ENCODE measurements at places on chromosomes 12 and 14. TPM values are rescaled to one million over a fixed set of nuclear protein-coding genes. Genes with fewer than 3 reads are reported as not detected.

GRCh38 chr14:91036741-91037469 is 23.5 kb downstream of the RPS6KA5 start:
- DNase-seq: no peak

Gene SLC7A7
- total RNA-seq: 15.0 TPM

DNA sequence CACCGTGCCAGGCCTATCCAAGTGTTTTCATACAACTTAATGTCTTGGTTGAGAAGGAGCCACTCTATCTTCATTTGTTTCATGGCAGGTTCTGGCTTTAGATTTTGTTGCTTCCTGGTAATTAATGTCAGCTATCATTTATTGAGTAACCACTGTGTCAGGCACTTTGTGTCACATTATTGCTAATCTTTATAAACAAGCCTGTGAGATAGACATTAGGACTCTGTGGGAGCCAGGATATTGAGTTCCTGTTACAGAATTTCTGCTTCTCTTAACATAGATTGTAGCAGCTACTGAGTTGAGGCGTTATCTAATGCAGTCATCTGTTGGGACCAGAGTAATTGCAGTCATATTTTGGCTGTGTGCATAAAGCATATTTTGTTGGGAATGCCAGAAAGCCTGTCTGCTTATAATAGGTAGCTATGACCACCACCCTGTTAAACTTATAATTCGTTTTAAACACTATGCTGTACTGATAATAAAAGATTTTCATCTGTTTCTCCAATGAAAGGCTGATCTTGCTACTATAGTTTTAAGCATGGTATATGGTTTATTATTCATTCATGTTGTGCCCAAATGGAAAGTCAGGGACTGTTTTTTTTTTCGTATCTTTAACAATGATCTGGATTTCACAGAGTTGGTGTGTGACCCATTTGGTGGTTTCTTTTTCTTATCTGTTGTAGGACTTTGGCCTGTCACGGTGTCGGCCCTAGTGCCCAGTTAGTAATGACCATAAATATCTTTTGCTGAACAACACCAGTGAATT is 432.6 kb downstream of the PCNX1 start:
- no peak for DNase-seq

DNA sequence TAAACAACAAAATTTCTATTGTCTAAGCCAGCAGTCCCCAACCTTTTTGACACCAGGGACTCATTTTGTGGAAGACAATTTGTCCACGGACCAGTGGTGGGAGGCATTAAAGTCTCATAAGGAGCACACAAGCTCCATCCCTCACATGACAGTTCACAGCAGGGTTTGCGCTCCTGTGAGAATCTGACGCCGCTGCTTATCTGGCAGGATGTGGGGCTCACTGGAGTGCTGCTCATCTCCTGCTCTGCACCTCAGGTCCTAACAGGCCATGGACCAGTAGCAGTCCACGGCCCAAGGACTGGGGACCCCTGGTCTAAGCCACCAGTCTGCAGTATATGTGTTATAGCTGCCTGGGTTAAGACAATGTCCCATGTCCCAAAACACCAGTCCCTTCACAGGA is 27.2 kb downstream of the VCPKMT start:
- DNase-seq: no peak

- DNase-seq: no peak
Measured at GRCh38 chr14:88507208-88507607, 47.6 kb downstream of the PTPN21 start.

DNA sequence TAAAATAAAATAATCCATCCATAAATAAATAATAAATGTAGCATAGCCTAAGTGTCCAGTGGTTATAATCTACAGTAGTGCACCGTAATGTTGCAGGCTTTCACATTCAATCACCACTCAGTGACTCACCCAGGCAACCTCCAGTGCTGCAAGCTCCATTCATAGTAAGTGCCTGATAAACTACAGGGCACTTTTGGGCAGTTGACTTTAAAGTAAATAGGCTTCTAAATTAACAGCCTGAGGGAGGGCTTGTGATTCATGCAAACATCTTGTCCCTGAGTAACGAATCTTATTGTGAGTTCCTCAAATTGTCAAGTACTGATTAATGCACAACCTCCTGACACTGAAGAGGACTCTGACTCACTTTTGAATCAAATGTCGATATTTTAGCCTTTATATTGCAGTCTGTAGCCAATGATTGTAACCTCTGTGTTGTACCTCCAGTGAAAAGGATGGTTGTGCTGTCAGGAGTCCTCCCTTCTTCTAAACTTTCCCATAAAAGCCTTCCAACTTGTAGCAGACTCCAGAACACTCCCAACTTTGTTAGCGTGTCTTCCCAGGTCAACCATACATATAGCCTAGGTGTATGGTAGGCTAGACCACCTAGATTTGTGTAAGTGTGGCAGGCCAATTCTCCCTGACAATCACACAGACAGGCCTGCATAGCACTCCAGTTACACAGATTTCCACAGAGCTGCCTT is 55.0 kb upstream of the BICD1 start:
- DNase-seq: no peak

- no peak for DNase-seq
Measured at GRCh38 chr14:88346048-88346639, 23.1 kb upstream of the KCNK10 start.

Gene SLC38A4
- not detected for total RNA-seq

Gene LRRIQ1
- total RNA-seq: 1.1 TPM

Gene MYH7
- total RNA-seq: 0.18 TPM
